ENCODE measurements at places on chromosomes 2 and 18.

GRCh38 chr18:52334307-52334706 lies 5.7 kb upstream of the DCC start:
- DNase-seq = no peak

DNA sequence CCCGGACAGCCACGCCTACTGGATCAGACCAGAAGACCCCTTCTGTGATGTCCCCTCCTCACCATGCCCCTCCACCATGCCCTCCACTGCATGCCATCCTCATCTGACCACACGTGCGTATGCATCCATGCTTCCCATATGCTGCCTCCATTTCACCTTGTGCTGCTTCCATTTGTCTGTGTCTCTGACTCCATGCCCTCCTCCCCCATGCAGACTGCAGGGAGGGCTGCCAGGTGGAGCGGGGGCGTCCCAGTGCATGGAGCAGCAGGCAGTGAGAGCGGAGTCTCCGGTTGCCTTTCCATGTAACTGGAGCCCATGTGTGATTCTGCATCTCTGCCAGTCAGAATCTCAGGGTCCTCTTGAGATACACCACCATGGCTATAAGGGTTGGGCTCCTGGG lies 52.6 kb downstream of the COA5 start:
- DNase-seq = no peak

DNA sequence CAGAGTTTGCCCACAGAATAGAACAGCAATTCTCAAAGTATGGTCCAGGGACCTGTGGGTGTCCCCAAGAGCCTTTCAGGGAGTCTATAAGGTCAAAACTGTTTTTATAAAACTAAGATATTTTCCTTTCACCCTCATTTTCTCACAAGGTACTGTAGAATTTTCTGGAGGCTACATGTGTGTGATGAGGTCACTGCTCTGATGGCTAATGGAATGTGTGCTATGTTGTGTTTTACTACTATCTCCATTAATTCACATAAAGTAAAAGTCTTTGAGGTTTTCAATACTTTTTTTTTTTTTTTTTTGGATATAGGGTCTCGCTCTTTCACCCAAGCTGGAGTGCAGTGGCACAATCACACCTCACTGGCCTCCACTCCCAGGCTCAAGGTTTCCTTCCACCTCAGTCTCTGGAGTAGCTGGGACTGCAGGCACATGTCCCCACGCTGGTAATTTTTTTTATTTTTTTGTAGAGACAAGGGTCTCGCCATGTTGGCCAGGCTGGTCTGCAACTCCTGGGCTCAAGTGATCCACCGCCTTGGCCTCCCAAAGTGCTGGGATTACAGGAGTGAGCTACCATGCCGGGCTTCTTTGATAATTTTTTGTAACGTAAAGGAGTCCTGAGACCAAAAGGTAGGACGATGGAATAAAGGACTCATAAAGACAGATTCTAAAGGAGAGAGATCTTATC lies 1.8 kb downstream of the TRABD2A start:
- no peak for DNase-seq

GRCh38 chr2:238187618-238188548 lies 15.6 kb downstream of the ILKAP start:
- no peak for DNase-seq

GRCh38 chr2:195651046-195651445 lies 6.0 kb upstream of the SLC39A10 start:
- no peak for DNase-seq

DNA sequence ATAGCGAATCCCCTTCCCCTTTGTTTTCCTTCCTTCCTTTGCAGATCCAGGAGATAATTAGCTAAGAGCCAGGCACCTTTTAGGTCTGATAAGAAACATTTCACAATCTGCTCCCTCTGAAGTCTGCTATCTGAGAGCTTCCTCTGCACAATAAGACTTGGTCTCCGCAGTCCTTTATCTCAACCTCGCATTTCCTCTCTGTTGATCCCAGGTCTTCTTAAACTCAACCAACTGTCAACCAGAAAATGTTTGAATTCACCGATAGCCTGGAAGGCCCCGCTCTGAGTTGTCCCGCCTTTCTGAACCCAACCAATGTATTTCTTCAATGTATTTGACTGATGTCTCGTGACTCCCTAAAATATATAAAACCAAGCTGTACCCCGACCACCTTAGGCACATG lies 78.4 kb upstream of the CTDP1 start:
- no peak for DNase-seq

Measured in NCI-H187 (cell line).